ENCODE measurements at places on chromosomes 2 and 18. TPM values are rescaled to one million over a fixed set of nuclear protein-coding genes. Genes with fewer than 3 reads are reported as not detected.

The STEAP3 gene
- 0.19 TPM for total RNA-seq

DNA sequence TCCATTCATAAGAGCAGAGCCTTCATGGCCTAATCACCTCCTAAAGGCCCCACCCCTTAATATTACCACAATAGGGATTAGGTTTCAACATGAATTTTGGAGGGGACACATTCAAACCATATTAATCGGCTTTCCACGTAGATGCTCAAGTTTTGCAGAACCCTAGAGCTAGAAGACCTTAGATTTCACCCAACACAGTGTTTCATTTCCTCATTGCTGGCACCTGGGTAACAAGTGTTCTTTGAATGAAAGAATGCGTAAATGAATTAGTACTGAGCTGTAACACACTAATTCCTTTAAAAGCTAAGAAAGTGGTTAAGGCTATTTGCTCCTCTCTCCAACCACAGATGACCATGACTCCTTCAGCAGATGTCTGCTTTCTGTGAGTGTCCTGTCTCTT is 252.5 kb downstream of the SMAD2 start:
- no peaks in the 10 kb centered on the region for H3K27me3 ChIP-seq
- no peak for DNase-seq
- H3K27ac ChIP-seq = no peak overlapping the region
- no peak overlapping the region for H3K4me3 ChIP-seq
- no peaks in the 10 kb centered on the region for H3K36me3 ChIP-seq

The SDC1 gene
- 0.63 TPM for total RNA-seq

GRCh38 chr18:57715671-57716070 is 87.4 kb downstream of the ATP8B1 start:
- no peak for DNase-seq
- no peaks in the 10 kb centered on the region for H3K4me1 ChIP-seq
- H3K36me3 ChIP-seq = no peaks in the 10 kb centered on the region
- H3K27ac ChIP-seq = no peak overlapping the region
- no peak overlapping the region for H3K4me3 ChIP-seq

The IL36RN gene
- total RNA-seq = not detected

DNA sequence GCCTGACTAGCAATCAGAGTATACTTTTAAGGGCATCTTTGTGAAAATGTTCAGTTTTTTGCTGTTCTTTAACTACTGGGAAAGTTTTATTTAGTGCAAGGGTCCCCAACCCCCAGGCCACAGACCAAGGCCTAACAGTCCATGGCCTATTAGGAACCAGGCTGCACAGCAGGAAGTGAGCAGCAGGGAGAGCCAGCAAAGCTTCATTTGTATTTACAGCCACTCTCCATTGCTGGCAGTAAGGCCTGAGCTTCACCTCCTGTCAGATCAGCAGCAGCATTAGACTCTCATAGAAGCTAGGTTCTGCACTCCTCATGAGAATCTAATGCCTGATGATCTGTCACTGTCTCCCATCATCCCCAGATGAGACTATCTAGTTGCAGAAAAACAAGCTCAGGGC is 17.1 kb upstream of the NR4A2 start:
- no peak overlapping the region for H3K4me3 ChIP-seq
- no peaks in the 10 kb centered on the region for H3K36me3 ChIP-seq
- DNase-seq = no peak

- DNase-seq = no peak
- peaks cover 21% of the 10 kb centered on the region for H3K27me3 ChIP-seq
- H3K36me3 ChIP-seq = no peaks in the 10 kb centered on the region
- H3K4me1 ChIP-seq = peaks cover 40% of the 10 kb centered on the region
Observed at GRCh38 chr2:28368357-28368798, 24.3 kb upstream of the FOSL2 start.

DNA sequence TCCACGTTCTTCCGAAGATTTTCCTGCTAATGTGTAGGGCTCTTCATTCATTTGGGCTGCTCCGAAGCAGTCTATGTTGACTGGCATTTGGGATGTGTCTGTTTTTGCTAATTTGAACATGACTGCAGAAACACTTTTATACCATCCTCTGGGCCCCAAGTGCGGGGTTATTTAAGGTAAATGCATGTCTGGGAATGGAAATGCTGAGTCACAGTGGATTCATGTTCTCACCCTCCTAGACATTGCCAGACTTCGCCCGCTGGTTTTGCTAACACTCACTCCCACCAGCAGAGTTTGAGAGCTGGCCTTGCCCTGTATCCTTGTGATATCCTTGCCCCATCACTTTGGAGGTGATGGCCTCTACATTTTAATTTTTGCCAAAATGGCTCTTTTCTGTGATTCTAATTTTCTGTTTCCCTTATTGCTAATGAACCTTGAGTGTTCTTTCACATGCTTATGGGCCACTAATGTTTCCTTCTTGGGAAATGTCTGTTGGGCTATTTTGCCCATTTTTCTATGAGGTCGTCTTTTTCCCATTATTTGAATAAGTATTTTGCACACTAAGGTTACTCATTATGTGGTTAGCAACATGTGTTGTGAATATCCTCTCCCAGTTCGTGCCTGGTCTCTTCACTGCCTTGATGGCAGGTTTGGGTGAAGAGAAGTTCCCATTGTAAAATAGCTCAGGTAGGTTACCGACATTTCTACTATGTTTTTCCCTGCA is 204.1 kb downstream of the GLI2 start:
- H3K4me1 ChIP-seq = no peaks in the 10 kb centered on the region
- no peaks in the 10 kb centered on the region for H3K36me3 ChIP-seq
- no peaks in the 10 kb centered on the region for H3K27me3 ChIP-seq
- no peak overlapping the region for H3K27ac ChIP-seq

DNA sequence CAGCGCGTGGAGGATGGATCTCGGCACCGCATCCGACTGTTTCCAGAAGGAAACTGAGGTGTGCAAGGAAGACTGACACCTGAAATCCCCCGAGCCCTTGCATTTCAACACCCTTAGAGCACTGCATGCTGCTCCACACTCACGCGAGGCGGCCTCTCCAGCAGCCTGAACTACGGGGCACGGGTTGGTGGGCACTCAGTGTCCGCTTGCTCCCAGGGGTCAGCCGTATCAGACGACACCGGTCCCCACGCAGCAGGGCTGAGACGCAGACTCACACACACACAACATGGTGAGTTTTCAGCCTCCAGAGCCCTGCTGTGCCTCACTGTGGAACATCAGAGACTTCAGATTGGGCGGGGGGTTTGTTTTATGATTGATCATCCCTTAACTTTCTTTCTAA is 269.9 kb downstream of the TWIST2 start:
- H3K4me3 ChIP-seq = no peak overlapping the region
- no peaks in the 10 kb centered on the region for H3K27me3 ChIP-seq
- H3K27ac ChIP-seq = no peak overlapping the region
- no peak for DNase-seq
- peaks cover 12% of the 10 kb centered on the region for H3K4me1 ChIP-seq

DNA sequence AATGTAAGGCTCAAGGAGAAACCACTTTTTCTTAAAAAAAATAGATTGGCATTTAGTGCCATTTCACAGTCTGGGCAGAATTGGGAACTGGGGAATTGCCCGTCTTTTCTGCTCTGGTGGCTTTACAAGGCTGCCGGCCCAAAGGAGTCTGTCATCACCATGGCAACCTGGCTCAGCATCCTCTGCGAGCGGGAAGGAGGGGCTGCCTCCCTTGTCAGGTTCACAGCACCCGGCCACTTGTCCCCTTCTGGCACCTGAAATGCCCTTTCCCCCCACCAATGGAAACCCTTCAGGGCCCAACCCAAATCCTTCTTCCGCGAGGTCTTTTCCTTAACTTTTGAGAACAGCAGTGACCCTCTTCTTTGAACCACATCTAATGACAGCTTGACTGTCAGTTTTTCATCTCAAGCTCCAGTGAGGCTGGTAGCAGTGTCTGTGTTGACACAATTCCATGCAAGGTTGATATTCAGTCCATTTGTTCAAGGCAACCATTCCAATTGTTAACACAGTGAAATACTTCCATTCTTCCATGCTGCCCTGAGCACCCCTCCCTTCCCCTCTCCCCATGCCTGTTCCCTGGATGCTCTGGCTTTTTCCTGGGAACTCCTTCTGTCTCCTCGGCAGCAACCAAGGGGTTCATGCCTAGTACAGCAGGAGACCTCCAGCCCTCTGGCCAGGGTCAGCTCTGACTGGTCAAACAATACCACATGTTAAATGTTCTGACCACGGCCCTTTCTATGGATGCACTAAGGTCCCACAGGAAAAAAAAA is 79.6 kb downstream of the DNER start:
- H3K27ac ChIP-seq = no peak overlapping the region
- no peaks in the 10 kb centered on the region for H3K4me1 ChIP-seq
- no peak for DNase-seq
- H3K27me3 ChIP-seq = peaks cover 21% of the 10 kb centered on the region

The SPAG16 gene
- 7.2 TPM for total RNA-seq

DNA sequence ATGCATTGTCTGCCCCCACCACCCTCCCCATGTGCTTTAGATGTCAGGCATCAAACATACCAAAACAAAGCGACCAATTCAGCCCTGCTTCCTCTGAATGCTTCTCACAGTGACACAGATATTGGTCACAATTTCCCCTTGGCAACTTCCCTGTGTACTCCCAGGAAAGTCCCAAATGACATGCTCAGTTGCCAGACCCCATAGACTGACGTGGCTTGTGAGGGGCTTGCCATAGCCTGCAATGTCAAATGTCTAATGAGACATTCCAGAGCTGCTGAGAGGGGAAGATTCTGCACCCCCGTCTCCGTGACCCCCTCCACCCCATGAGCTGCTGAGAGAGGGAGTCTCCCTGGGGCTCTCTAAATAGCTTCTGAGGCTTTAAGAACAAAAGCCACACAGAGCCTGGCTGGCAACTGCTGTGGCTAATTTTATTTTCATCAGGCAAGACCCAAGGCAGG is 47.3 kb downstream of the RFTN2 start:
- no peak for DNase-seq
- no peaks in the 10 kb centered on the region for H3K4me1 ChIP-seq
- peaks cover 1% of the 10 kb centered on the region for H3K27me3 ChIP-seq
- no peak overlapping the region for H3K4me3 ChIP-seq

- no peak overlapping the region for H3K27ac ChIP-seq
- no peaks in the 10 kb centered on the region for H3K27me3 ChIP-seq
- peaks cover 25% of the 10 kb centered on the region for H3K36me3 ChIP-seq
- no peak overlapping the region for H3K4me3 ChIP-seq
- no peak for DNase-seq
Observed at GRCh38 chr2:15389326-15389700, 171.8 kb downstream of the NBAS start.

DNA sequence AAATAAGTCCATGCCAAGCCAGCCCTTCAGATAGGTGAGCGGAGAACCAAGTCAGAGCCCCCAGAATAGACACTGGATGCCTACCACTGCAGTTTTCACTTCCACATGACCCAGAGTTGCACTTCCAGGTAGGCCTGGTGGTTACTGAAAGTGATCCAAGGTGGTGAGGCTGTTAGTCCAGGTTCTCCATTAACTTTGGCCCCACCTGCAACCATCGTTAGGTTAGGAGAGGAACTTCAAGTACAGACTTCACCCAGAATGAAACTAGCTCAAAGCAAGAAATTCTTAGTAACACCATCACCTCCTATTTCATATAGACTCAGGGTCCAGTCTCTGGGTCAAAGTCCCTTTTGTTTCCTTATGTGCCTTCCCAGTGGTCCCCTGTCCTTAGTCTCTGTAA is 293.1 kb upstream of the ID2 start:
- peaks cover 10% of the 10 kb centered on the region for H3K27me3 ChIP-seq

The ACADL gene
- total RNA-seq = not detected

GRCh38 chr18:34744569-34744968 is 34.5 kb downstream of the DTNA start:
- H3K4me3 ChIP-seq = no peak overlapping the region
- no peak for DNase-seq
- no peak overlapping the region for H3K27ac ChIP-seq
- no peaks in the 10 kb centered on the region for H3K4me1 ChIP-seq
- H3K36me3 ChIP-seq = no peaks in the 10 kb centered on the region

- no peaks in the 10 kb centered on the region for H3K36me3 ChIP-seq
- peak; percentile 71 for DNase-seq
- no peak overlapping the region for H3K4me3 ChIP-seq
Observed at GRCh38 chr2:167212014-167212648, 323.9 kb downstream of the XIRP2 start.

DNA sequence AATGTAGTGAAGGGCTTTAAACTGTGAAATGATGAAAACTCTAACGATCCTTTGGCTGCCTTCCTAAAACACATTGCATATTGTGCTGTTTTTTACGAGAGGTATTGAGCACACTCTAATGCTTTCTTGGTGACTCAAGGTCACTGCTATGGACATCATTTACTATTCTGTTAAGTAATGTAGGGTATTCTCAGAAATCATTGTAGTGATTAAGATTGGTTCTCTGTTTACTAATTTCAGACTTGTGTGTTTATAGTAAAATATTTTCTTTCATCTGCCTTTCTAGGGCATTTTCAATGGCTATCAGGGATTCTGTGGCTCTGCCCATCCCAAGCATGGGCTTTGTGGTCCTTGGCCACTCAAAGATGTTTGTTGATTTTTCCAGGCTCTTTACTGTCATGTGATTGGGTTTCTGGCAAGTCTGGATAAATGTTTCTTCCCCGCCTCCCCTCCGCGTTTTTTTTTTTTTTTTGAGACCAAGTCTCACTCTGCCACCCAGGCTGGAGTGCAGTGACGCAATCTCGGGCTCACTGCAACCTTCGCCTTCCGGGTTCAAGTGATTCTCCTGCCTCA is 29.3 kb downstream of the UBE2F start:
- H3K27ac ChIP-seq = peak overlapping the region; percentile 78
- no peak for DNase-seq
- H3K27me3 ChIP-seq = peaks cover 2% of the 10 kb centered on the region
- no peak overlapping the region for H3K4me3 ChIP-seq
- H3K4me1 ChIP-seq = peaks cover 35% of the 10 kb centered on the region
- H3K36me3 ChIP-seq = peaks cover 65% of the 10 kb centered on the region

GRCh38 chr2:12854001-12854530 is 137.3 kb downstream of the TRIB2 start:
- H3K4me1 ChIP-seq = peaks cover 6% of the 10 kb centered on the region
- H3K27ac ChIP-seq = no peak overlapping the region
- H3K4me3 ChIP-seq = no peak overlapping the region

DNA sequence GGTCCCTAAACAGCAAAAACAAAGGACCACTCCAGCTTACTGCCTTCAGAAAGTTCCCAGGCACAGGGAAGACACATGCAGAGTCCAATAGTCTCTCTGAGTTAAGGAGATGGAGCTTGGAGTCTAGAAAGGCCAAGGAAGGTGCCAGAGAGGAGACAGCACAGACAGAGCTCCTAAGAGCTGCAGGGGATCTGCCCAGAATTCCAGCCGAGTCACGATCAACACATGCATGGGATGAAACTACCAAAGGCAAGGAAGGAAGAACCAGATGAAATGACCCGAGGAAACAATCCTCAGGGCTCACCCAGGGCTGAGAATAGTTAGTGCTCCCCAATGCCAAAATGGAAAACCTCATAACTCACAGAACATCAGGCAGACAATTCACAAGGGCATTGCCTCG is 15.4 kb downstream of the METTL4 start:
- H3K27ac ChIP-seq = no peak overlapping the region
- no peak overlapping the region for H3K4me3 ChIP-seq
- no peak for DNase-seq
- no peaks in the 10 kb centered on the region for H3K4me1 ChIP-seq
